Lung (tissue), 17 donors: ENCODE measurements at places on chromosomes 1 and 21. TPM values are rescaled to one million over a fixed set of nuclear protein-coding genes. Genes with fewer than 3 reads are reported as not detected.

The AK2 gene
- 86.8 TPM for total RNA-seq

DNA sequence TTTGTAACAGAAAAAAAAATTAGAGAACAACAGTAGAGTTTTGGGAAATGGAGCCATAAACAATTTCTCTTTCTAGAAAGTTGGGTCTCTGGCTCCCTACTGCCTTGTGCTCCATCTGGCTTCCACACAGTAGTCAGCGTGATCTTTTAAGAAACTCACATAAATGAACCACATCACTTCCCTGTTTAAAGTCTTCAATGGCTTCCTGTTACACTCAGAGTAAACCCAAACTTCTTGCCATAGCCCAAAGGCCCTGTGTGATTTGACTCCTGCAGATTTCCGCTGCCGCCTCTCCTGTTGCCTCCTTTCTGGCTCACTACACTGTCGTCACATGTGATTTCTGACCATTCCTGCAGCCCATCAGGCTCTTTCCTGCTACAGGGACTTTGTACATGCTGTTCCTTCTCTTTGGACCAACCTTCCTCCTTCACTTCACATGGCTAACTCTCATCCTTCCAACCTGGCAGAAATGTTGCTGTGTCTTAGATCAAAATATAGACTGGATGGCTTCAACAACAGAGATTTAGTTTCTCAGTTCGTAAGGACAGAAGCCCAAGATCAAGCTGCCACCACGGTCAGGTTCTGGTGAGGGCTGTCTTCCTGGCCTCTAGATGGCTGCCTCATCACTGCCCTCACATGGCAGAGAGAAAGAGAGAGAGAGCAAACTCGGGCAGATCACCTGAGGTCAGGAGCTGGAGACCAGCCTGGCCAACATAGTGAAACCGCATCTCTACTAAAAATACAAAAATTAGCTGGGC is 34.0 kb downstream of the OPRD1 start:
- H3K4me1 ChIP-seq: no peaks in the 10 kb centered on the region
- H3K4me3 ChIP-seq: no peak overlapping the region
- H3K36me3 ChIP-seq: no peaks in the 10 kb centered on the region
- DNase-seq: no peak
- H3K27ac ChIP-seq: no peak overlapping the region

- no peaks in the 10 kb centered on the region for H3K36me3 ChIP-seq
- H3K27ac ChIP-seq: no peak overlapping the region
- DNase-seq: peak; percentile 48
- no peaks in the 10 kb centered on the region for H3K4me1 ChIP-seq
Observed at GRCh38 chr1:119873135-119874015, 22.9 kb downstream of the ADAM30 start.

- no peak overlapping the region for H3K27ac ChIP-seq
- DNase-seq: peak; percentile 28
- H3K4me3 ChIP-seq: no peak overlapping the region
- peaks cover 20% of the 10 kb centered on the region for H3K4me1 ChIP-seq
- H3K27me3 ChIP-seq: no peaks in the 10 kb centered on the region
- H3K36me3 ChIP-seq: no peaks in the 10 kb centered on the region
Observed at GRCh38 chr1:25684216-25684965, 67.8 kb downstream of the MAN1C1 start.

GRCh38 chr1:232593717-232594502 is 36.0 kb downstream of the SIPA1L2 start:
- H3K4me1 ChIP-seq: peaks cover 11% of the 10 kb centered on the region
- peak overlapping the region; percentile 28 for H3K27ac ChIP-seq
- no peaks in the 10 kb centered on the region for H3K27me3 ChIP-seq

The DNAJC8 gene
- total RNA-seq: 61.4 TPM

The TMPRSS3 gene
- total RNA-seq: 7.9 TPM
